ENCODE measurements at places on chromosomes 12 and 14.

- no peak for DNase-seq
Measured at GRCh38 chr14:68376067-68376779, 416.6 kb downstream of the ZFP36L1 start.

DNA sequence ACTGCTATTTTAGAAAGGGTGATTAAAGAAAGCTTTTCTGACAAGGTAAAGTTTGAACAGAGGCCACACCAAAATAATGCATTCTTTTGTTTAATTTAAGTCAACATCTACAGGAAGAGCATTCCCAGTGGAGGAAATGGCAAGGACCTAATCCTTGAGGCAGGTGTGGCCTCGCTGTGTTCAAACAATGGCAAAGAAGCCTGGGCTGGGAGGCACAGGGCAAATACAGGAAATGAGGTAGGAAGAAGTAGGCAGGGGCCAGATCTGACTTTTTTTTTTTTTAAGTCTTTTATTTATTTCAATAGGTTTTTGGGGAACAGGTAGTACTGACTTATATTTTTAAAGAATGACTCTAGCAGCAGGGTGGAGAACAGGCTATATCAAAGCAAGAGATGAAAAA, 53.5 kb downstream of the ARMH4 start:
- DNase-seq = no peak

GRCh38 chr12:51174501-51174900, 1.6 kb upstream of the TFCP2 start:
- DNase-seq = no peak

GRCh38 chr12:19382111-19382526, 57.2 kb upstream of the AEBP2 start:
- DNase-seq = peak; percentile 62

DNA sequence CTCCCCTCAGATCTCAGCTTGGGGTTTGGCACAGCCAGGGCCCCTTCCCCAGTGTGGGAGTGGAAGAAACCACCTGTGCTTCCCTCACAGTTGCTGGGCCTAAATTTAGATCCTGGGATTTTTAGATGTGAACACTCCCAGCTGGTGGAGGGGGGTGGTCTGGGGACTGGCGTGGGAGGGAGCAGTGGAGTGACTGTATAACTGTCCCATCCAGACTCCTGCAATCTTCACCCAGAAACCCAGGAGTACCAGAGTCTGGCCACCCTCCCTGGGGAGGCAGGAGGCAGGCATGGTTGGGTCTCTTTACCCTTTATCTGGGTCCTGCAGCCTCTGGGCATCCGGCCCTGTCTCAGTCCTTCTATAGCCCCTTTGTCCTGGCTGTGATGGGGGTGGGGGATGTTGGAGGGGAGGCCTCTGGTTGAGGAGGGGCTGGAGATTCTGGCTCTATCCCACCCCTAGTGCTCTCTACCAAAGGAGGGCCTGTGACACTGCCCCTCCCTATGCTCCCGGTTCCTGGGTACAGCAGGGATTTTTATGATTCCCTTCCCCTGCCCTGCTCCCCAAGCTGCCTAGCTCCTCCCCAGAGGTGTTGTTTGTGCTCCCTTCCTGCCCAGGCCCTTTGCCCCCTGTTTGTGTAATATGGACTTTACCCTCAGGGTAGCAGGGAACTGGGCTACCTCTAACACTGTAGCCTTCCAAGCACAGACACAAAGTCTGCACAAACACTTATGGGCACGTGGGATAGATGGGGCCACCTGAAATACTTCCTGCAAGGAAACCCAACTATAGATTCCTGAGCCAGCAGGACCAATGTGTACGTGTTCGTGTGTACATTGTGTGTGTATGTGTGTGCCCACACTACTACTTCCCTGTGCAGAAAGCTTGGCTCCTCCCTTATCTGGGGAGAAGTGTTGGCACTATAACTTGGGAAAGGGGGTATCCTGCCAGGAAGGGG, 1.7 kb downstream of the ERBB3 start:
- no peak for DNase-seq

DNA sequence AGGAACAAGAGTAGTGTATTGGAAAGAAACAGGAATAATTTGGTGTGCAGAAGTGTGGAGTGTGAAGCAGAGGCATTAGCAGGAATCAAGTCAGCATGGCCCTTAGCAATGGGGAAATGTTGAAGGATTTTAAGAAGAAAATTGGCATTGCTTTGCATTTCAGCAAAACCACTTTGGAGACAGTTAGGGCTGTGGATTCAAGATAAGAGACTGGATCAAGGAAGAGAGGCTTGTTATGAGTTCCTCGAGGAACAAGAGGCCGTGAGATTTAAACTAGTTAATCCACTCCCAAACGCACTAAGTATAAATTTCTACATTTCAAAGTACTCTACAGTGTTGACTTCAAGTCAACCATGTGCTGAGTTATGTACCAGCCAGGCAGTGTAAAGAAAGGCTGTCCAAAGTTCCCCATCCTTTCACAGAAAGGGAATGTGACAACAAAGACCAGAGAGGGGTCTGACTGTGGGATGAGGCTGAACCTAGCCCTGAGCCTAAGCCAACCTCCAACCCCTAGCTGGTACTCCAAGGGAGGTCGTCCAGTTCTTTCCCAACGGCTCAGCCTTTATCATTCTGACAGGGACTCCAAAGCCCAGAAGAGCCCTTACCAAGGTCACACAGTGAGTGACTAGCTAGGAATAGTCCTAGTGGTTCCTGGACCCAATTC, 91.2 kb upstream of the BMP4 start:
- DNase-seq = no peak

- no peak for DNase-seq
Measured at GRCh38 chr14:50399251-50400032, 2.8 kb upstream of the CDKL1 start.

GRCh38 chr12:6941267-6941666, 2.3 kb upstream of the RNU7-1 start:
- DNase-seq = no peak

DNA sequence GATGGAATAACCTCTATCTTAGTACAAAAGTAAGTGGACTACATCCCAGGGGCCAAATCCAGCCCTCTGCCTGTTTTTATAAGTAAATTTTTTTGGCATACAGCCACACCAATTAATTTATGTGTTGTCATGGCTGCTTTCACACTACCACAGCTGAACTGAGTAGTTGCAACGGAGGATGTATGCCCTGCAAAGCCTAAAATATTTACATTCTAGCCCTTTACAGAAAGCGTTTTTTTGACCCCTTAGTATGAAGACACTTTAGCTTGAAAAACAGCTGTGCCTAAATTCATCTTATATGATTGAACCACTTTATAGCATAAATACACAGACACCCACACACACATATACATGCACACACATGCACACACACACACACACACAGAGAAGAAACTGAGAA, 501.6 kb downstream of the EGLN3 start:
- no peak for DNase-seq

DNA sequence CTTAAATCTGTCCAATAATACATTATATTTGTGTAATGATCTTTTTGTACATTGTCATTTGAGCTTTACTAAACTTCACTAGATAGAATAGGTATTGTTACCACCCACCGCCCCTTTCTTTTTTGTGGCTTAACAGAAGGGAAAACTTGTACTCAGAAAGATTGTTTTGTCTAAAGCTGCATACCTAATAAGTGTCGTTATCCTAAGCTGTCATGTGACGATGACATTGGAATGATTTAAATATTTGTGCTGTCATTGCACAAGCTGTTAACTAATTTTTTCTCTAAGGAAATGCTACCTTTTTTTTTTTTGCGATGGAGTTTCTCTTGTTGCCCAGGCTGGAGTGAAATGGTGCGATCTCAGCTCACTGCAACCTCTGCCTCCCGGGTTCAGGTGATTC, 3.6 kb downstream of the DIP2B start:
- no peak for DNase-seq

- DNase-seq = no peak
Measured at GRCh38 chr14:57987051-57987450, 121.2 kb upstream of the SLC35F4 start.

Data from keratinocyte (primary cell).